ENCODE measurements at places on chromosomes 2 and 18.

- DNase-seq, result no peak
Measured at GRCh38 chr18:44818668-44819403, 138.1 kb downstream of the SETBP1 start.

DNA sequence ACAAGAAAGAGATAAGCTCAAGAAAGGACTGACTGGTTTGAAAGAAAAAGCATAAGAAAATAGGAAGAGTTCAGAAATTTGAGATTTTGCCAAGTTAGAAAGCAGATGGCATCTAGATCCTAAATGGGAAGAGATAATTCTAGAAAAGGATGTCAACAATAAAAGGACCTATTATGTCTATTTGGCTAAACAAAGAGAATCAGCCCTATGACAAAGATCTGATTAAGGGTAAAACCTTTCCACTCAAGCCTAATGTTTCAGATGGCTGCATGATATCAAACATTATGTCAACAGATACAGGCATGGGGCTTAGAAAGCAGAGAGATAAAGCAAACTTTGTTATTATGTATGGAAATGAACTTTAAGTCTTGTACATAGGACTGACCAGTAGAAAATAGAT is 465.0 kb upstream of the TRIB2 start:
- DNase-seq, result no peak

- DNase-seq, result no peak
Measured at GRCh38 chr2:47016172-47016913, 100.7 kb upstream of the MCFD2 start.

DNA sequence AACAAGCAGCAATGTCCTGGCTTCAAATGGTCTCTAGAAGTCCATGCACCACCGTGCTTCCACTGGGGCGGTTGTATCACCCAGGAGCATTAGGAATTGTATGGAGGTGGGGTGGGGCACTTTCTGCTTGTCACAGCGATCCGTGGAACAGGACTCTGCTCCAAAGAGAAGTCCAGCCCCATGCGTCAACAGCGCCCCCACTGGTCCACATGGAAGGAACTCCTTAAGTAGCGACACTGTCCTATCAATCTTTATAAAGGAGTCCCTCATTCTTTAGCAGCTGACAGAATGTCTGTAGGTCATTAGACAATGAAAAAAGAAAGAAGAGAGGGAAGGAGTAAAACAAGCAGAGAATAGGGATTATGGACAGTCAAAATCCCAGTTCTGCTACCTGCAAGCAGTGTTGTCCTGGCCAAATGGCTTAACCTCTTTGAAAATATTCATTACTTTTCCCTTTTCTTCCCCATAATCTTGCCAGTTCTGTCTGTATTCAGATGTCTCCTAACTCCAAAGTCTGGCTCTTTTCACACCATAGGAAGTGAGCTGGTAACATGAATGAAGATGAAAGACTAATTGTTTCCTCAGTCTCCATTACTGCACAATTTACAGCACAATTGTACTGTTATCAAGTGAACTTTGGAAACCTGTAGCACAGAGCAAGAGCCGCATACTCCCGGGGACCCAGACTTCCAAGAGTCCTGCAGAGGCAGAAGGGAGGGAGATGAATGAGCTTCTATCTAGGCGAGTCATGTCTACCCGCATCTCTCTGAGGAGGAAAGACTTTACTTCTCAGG is 9.9 kb downstream of the NFE2L2 start:
- DNase-seq, result no peak

- DNase-seq, result no peak
Measured at GRCh38 chr2:1020206-1020605, 69.6 kb downstream of the SNTG2 start.

- DNase-seq, result no peak
Measured at GRCh38 chr2:51612387-51612786, 580.5 kb upstream of the NRXN1 start.

DNA sequence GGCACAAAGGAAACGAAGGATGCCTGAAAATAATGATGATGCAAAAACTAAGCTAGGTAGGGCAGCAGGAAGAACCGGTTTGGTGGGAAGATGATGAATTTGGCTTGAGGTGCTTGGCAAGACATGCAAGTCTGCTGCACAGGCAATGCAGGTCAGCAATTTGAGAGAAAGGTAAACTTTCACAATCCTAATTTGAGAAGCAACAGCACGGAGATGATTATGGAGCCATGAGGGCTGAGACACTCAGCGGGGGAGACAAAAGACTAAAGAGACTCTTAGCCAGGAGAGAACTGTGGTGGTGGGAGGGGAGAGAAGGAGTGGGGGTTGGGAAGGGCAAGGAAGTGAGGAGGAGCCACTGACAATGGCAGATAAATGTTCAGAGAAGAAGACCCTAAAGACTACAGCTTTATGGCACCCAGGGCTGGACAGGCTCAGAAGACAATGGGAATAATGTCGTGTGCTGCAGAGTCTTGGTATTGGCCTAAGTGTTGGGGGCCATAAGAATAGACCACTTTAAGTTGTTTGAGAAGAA is 19.4 kb upstream of the RNF149 start:
- no peak for DNase-seq

DNA sequence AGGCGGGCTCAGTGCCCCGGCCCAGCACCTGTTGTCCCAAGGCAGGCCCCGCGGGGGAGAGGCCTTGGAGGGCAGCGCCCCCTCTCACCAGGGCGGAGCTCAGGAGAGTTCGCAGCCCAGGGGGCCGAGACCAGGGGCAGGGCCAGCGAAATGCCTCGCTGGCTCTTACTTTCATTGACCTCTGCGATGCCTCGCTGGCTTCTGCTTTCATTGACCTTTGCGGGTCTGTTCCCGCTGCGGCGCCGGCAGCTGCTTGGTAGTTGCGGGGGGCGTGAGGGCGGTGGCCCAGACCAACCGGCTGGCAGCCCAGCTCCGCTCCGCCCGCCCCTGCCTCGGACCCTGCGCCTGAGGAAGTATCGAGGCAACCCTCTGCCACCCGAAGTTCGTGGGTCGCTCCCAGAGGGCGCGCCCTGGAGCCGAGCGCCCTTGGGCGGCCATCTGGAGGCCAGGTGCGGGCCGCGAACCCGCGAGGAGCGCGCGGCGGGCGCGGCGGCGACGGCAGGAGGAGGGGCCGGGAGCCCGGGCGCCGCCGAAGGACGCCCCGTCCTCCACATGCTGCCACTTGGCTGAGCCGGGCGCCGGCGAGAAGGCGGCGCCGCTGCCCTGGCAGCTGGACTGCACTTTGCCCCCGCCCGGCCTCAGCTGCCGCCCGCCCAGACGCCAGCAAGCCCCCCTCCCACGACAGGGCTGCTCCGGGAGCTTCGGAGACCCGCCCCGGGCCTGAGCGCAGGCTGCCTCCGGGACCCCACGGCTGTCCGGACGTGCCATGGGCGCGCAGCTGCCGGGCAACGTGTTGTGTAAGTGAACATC is 118.0 kb upstream of the MSTN start:
- DNase-seq, result no peak

DNA sequence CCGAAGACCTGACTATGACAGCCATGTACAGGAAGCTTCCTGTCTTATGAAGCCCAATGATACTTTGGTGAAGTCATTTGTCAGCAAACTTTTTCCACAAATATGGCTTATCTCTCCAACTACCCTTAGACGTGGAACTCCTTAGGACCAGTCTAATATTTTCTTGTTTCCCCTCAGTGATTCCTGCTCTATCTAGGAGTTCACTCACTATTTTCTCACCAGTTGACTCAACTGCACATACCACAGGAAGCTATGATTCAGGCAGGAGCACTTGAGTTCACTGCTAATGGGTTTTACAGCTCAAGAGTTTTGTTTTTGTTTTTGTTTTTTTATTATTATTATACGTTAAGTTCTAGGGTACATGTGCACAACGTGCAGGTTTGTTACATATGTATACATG is 109.3 kb downstream of the ANTXR1 start:
- DNase-seq, result no peak

GRCh38 chr18:35822413-35822812 is 150.1 kb upstream of the RMP24 start:
- DNase-seq, result no peak

DNA sequence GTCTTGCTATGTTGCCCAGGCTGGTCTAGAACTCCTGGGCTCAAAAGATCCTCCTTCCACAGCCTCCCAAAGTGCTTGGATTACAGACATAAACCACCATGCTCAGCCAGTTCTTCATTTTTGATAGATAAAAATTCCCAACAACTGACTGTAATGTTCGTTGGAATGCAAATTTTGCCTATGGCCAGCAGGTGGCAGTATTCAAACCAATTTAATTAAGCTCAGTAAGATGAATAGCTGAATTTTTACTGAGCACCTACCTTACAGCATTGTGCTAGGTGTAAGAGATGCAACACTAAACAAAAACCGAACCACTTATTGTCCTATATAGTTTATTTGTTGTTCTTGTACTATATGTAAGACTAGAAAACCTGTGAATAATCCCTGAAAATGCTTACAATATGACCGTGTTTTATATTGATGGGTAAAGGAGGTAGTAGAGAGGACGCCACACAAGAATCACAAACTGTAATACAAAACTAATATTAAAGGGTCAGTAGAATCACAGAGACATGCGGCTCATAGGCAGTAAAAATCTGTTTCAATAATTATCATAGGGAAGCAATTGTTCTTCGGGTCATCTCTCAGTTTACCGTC is 8.2 kb upstream of the TMEM182 start:
- no peak for DNase-seq

- DNase-seq, result no peak
Measured at GRCh38 chr2:98280376-98281102, 65.7 kb upstream of the CNGA3 start.

DNA sequence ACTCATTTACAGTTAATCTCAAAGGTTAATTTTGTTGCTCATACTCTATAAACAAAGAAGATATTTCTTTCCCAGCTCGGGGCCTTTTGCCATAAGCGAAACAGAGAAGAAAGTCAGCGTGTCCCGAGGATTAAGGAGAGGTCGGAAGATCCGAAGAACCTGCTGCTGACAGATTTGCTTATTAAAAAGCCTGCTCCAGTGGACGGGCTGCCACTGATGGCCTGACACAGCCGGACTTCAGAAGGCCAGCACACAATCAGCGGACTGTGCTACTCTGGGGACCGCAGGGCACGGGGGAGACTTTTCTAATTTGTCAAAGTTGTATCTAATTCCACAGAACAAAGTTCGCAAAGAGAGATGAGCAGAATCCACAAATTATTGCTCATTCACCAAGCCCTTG is 315.4 kb downstream of the ETAA1 start:
- no peak for DNase-seq

GRCh38 chr2:174195253-174195652 is 53.1 kb downstream of the OLA1 start:
- no peak for DNase-seq

DNA sequence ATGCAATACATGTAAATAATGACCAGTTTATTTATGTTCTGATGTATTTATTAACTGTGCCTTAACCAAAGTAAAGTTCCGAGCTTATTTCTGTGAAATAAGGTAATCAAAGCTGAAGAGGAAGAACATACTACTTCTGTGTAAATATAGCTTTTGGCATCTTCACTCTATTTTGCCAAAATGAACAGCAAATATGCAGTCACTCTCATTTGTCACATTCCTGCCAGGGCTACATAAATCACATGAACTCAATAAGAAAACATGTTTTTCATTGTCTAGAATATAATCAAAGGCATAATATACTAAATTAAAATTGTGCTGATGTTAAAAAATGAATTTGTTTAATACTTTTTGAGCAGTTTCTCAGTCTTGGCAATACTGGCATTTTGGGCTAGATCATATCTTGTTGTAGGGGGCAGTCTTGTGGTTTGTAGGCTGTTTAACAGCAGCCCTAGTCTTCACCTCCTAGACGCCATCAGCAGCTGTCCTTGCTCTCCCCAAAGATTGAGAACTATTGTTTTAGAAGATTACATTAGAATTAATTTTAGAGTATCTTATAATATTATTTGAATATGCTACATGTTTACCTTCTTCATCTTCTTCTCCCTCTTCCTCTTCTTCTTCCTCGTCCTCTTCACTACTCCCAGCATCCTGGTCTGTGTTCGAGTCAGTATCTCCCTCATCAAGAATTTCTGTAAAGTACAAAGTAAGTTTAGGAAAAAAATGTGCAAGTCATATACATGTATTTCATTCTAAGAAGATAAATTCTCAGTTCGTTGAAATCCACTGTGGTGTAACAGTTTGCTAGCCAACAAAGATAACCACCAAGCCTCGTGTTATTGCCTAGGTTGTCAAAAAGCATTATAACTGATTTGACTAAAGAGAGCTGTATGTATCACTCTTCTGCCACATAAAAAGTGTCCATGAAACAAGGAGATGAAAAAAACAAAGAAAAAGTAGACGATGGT is 41.5 kb downstream of the CWC22 start:
- DNase-seq, result no peak

- no peak for DNase-seq
Measured at GRCh38 chr2:74439803-74440377, 1.8 kb downstream of the RTKN start.

DNA sequence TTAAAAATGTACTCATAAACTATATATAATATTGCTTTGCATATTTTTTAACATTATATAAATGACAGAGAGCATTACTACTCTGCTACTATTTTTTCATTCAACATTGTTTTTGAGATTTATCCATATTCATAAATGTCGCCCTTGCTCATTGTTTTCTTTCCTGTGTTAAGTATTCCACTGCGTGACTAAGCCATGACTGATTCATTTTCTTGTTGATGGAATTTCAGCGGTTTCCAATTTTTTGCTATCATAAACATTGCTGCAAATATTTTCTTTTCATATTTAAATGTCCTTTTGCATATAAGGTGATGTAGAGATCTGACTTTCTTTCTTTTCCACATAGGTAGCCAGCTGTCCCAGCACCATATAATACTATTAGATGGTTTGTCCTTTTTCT is 57.6 kb downstream of the SFXN5 start:
- no peak for DNase-seq

DNA sequence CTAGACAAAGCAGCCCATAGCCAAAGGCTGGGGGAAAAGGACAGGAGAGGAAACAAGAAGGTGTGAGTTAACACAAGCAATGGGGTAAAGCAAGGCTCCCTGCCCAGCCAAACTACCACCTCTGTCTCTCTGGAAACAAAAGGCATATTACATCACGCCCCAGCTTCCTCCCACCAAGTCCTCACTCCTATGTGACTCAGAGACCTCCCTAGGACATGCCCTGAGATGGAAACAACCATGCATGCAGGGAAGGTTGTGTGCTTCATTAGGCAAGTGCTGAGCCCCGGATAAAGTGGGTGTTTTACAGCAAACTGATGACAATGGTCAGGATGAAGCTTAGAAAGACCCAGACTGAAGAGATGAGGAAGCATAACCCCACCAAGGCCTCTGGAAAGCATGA is 9.0 kb upstream of the ATRAID start:
- DNase-seq, result no peak

GRCh38 chr18:74972354-74972753 is 236.6 kb downstream of the PTGR3 start:
- DNase-seq, result no peak

- DNase-seq, result no peak
Measured at GRCh38 chr18:10713409-10713808, 187.6 kb downstream of the NAPG start.

DNA sequence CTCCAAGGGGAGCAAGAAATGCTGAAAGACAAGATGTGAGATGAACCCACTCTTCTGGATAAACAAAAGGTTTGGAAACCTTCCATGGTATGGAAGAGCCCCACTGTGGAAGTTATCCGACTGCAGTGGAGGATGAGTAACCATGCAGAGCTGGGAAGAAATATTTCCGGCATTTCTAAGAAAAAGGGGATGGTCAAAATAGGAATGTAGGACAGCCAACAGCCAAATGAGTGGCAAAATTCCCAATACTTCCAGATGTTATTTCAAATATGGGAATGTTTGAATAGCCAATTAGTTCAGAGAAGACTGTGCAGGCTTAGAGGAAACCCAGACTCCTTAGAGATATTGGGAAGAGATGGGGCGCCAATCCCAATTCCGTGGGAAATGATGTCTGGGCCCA is 246.8 kb downstream of the RAD51AP2 start:
- no peak for DNase-seq

GRCh38 chr2:108571286-108571685 is 37.0 kb downstream of the LIMS1 start:
- DNase-seq, result no peak

GRCh38 chr2:138183705-138184104 is 219.4 kb downstream of the HNMT start:
- DNase-seq, result no peak
